ENCODE measurements at places on chromosomes 1 and 21.

GRCh38 chr21:33780631-33781030 lies 135.0 kb downstream of the ATP5PO start:
- DNase-seq: no peak

DNA sequence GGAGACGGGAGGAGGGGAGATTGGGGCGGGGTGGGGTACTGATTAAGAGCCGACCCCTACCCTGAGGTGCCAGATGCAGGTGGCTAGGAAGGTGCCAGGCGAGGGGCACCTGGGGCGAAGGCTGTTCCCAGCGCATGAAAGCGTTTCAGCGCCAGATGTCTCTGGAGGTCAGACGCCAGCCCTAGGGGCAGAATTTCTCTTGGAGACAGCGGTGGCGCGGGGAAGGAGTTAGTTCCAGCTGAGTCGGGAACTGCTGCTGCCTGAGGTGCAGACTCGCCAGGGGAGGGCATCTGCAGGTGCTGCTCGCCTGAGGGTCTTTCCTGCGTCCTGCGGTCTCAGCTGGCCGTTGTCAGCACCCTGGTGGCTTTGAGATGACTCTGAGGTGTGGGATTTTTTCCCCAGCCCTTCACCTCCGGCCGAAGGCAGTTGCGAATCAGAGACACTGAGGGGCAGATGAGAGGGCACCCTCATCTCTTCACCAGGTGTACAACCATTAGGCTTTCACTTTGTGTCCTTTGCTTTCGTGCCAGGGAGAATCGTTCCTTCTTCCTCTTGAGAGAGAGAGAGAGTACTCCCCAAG lies 539 bp downstream of the CGN start:
- no peak for DNase-seq

- DNase-seq: peak; percentile 17
Observed at GRCh38 chr1:110524311-110525248, 5.6 kb upstream of the KCNA10 start.

GRCh38 chr1:44539991-44540730 lies 134.1 kb downstream of the TMEM53 start:
- no peak for DNase-seq

GRCh38 chr1:167739752-167740151 lies 18.0 kb downstream of the MPZL1 start:
- DNase-seq: no peak

- no peak for DNase-seq
Observed at GRCh38 chr1:10939654-10940450, 72.6 kb upstream of the TARDBP start.

GRCh38 chr1:174309490-174309889 lies 138.3 kb upstream of the GPR52 start:
- no peak for DNase-seq

DNA sequence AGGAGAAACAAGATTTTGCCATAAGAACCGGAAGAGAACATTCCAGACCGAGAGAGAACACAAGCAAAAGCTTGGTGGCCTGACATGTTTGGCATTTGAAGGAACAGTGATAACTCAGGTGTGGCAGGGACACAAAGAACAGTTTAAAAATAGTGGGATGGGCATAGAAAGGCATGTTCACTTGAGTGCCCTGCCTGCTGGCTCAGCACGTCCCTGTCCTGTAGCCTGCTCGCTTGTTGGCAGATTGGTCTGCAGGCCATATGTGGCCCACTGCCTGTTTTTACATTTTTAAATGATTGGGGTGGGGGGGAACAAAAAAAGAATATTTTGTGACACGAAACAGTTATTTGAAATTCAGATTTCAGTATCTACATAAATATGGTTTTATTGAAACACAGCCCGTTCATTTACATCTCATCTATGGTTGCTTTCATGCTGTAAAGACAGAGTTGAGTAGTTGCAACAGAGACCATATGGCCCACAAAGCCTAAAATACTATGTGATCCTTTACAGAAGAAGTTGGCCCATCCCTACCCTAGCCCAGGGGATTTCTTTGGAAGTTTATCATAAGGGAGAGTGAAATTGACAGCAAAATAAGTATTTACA lies 100.7 kb downstream of the RGL1 start:
- no peak for DNase-seq

DNA sequence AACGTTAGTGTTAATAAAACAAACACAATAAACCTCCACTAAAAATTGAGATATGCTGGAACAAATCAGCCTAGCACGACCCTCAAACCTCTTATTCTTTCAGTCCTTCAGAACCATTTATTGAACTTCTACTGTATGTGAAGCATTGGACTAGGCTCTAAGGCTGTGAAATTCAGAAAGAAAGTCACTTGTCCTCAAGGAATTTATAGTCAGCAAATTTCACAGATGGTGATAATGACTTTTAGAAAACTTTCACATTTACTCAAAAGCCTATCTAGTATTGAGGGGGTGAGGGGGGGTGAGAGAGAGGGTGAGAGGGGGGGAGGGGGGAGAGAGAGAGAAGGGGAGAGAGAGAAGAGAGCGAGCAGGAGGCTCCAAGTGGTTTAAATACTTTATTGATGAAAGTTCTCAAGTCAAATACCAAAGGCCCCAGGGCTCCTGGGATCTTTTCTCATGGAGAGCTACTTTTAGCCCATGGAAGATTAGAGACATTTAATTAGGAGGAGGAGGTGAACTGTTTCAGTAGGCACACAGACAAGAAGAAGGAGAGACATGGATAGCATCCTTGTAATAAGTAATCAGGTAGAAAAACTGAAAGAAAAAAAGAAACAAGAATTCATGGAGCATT lies 66.3 kb upstream of the SSX2IP start:
- no peak for DNase-seq

DNA sequence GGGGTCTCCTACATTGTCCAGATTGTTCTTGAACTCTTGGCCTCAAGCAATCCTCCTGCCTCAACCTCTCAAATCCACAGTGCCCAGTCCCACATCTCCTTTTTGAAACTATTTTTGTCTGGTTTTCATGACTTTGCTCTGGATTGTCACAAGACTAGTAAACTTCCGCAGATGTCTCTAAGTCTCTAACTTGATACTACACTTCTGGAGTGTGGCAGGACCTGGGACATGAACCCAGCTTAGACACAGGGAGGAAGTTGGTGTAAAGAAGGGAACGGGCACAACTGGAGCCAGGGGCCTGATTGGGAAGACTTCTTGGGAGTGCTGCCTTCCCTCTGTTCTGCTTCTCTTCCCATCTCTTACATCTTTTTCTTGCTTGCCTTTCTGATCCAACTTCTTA lies 16.2 kb upstream of the DISC1 start:
- no peak for DNase-seq

GRCh38 chr1:24093732-24094131 lies 18.2 kb downstream of the MYOM3 start:
- no peak for DNase-seq

- DNase-seq: no peak
Observed at GRCh38 chr1:66085600-66085999, 292.9 kb downstream of the PDE4B start.

DNA sequence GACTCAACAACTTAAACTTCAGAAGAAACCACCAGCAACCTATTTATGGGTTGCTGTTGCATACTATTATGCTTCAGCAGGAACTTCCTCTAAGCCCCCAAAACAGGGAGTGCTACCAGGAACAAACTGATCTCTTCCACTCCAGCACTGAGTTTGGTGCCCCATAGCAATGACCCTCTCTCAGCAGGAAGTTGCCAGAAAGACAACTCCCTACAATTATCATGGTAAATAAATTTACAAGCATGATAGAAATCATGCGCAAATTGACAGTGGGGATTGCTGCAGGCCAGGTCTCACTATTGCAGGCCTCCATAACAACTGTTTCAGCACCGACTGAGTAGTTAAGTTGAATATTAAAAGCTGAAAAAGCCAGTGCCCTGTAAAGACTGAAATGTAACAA lies 180.6 kb downstream of the PLA2G4A start:
- no peak for DNase-seq

- DNase-seq: no peak
Observed at GRCh38 chr1:7373251-7373650, 397.8 kb upstream of the VAMP3 start.

DNA sequence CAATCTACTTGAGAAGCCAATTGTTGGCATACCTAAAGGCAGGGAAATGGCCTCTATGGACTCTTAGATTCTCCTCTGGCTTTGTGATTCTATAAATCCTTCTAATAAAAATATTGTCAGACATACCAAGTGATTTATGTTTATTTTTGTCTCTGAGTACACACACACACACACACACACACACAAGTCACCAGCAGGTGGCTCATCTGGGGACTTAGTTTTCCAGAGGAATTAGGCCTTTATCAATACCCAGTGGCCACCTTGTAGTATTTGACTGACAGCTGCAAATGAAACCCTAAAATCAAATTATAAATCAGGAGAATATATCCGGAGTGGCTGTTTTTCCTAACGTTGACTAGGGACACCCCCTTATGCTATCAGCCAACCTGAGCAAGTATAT lies 258.5 kb downstream of the BRINP2 start:
- no peak for DNase-seq

GRCh38 chr1:151990058-151990855 lies 3.4 kb downstream of the S100A10 start:
- DNase-seq: no peak

GRCh38 chr1:198934901-198935305 lies 296.1 kb downstream of the PTPRC start:
- DNase-seq: no peak

DNA sequence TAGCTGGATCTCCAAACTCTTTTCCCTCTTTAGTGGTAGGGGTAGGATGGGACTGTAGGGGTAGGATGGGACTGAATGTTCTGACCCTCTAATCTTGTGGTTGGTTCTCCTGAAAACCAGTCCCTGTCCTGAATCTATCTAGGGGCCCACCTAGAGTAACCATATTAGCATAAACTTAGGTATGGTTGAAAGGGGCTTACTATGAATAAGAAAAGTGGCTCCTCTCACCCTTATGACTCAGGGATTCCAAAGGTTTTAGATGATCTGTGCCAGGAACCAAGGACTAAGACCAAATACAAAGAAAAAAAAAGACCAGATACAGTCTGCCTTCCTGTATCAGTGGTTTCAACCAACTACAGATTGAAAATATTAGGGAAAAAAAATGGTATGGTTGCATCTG lies 28.9 kb downstream of the RNF2 start:
- no peak for DNase-seq

- no peak for DNase-seq
Observed at GRCh38 chr21:36790616-36791015, 91.7 kb downstream of the SIM2 start.

DNA sequence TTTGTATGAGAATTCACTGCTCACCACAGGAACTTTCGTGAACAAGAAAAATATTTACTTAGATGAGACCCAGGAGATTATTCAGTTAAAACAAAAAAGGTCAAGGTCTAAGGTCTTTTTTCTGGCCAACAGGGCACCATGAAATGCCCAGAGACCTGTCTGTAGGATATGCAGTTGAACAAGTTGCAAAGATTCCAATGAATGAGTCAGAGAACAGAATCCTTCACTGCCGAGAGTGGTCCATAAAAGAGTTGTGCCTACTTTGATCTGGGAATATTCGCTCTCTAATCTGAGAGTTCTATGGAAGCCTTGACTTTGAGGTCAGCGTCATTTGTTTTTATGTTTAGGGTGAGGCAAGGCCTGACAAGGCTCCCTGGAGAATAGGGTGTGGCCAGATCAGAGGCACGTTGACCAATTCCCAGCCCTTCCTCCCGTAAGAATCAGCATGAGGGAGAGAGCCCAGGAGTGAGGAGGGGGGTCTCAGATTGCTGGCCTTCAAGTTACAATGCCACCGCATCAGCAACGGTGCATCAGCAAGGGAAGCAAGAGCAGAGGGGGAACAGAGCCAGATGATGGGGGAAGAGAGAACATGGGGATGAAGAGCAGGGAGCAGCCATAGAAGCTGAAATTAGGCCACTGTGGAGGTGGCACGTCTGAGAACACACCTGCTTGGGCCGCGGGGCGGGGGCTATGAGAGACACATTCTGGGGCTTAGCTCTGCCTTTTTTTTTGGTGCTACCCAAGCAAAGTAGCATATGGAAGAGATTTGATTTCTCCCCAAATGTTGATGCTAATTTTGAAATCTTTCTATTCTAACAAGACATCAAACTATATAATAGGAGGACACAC lies 206.4 kb upstream of the RAB4A start:
- no peak for DNase-seq

All from stimulated activated CD8-positive, alpha-beta memory T cell treated with anti-CD3 and anti-CD28 coated beads, Interleukin-4, amount 100 ng/mL, for 1 hour (primary cell).